ENCODE measurements at places on chromosomes 2 and 18.

GRCh38 chr18:36212301-36213171 is 25.2 kb downstream of the MOCOS start:
- DNase-seq: no peak

DNA sequence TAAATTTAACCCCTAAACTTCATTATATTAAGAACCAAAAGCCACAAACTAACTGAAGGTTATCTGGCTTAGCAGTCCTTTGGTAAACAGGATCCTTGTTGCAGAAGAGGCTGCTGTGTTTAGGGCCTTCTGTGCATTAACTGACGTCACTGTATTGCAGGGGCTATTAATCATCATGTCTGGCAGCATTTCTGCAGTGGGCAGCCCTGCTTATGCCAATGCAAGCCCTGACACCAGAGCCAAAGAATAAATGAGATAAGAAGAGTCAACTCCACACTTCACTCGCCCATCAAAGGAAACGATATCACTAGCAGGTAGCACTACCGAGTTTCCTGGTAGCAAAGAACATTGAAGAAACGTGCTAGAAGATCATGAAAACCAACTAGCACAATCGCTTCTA is 110.6 kb downstream of the PLEKHM3 start:
- no peak for DNase-seq

DNA sequence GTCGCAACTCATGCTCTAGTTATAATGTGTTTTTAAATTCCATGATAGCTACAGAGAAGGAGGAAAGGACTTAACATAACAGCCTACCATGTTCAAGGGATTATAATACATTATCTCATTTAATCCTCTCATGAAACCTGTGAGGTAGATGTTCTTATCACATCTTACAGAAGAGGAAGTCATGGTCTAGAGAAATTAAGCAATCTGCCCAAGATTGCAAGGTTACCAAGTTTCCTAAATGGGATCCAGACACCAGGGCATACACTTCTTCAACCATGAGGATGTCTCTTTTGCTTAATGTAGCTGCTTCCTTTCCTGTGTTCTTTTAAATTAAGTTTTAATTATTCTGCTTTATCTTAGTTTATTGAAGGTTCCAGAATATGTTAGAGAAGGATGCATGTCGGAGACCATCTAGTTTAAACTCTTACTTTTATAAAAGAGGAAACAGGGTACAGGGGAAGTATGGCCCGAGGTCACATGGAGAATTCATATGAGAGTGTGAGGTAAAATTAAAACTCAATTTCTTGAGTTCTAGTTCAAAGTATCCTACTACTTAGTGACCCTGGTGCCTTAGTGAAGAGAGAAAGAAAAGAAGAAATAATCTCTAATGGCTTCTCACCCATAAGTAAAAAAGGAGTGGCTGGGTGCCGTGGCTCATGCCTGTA is 3.6 kb upstream of the IL1A start:
- DNase-seq: no peak

GRCh38 chr18:33652635-33653034 is 74.6 kb downstream of the ASXL3 start:
- DNase-seq: no peak

DNA sequence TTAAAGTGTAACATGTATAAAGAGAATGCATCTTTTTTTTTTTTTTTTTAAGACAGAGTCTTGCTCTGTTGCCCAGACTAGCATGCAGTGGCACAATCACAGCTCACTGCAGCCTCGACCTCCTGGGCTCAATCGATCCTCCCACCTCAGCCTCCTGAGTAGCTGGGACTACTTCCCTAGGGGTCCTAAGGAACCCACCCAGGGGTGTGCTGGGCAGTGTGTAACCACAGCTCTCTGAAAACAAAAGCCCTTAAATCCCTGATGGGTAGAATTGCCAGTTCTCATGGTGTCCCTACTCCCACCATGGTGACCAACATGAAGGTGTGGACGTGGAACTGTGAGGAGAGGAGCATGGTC is 105.6 kb upstream of the ST3GAL5 start:
- no peak for DNase-seq

DNA sequence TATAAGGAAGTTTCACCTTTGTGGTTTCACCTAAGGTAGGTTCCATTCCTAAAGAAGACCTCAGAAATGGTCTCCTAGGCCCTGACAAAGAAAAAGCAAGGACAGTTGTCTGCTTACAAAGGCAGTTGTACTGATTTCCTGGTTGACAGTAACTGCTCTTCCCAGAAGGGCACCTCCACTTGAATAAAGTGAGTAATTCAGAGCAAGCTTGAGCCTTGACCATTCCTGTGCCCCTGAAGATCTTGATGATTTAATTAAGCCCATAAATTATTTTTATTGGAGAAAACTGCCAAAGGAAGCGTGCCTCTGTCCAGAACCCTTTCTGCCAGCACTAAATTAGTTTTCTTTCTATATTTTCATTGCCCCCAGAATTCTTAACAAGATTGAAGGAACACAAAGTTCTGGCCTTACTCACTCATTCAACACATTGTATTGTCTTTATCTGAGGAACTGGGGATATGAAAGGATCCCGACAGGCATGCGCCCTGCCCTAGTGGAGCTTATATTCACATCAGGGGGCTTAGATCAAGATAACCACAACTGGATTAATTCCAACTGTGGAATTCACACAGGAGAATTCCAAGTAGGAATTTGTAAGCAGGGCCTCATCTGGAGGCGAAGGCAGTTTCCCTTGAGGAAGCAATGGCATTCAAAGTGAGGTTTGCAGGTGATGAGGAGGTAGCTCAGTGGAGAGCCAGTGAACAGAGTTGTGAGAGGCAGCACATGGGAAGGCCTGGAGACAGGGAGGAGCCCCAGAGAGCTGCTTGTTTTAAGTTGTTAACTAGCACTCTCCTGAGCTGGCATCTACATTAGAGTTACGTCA is 21.2 kb downstream of the PTRHD1 start:
- no peak for DNase-seq

DNA sequence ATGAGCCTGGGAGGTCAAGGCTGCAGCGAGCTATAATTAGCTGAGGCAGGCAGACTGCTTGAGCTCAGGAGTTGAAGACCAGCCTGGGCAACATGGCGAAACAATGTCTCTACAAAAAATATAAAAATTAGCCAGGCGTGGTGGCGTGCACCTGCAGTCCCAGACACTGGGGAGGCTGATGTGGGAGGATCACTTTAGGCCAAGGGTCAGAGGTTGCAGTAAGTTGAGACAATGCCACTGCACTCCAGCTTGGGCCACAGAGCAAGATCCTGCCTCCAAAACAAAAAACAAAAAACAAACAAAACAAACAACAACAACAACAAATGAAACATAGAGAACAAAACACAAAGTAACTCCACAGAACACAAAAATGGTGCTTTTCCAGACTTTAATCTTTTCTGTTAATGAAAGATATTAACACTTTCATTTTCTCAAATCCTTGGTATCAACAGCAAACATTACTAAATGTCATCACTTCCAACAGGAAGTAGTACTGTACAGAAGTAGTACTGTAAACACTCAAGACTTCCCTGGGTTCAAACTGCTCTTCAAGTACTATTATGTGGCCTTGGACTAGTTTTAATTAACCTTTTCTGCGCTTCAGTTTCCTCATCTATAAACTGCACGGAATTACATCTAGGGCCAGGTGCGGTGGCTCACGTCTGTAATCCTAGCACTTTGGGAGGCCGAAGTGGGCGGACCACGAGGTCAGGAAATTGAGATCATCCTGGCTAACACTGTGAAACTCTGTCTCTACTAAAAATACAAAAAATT is 27.9 kb downstream of the PUM2 start:
- no peak for DNase-seq

GRCh38 chr2:151029406-151030157 is 232.1 kb downstream of the RBM43 start:
- no peak for DNase-seq

Measured in DMS79 (cell line).